ENCODE measurements at places on chromosomes 6 and 20.

- no peak for DNase-seq
These were observed 184.6 kb downstream of the ATXN1 start for GRCh38 chr6:16576451-16577368.

DNA sequence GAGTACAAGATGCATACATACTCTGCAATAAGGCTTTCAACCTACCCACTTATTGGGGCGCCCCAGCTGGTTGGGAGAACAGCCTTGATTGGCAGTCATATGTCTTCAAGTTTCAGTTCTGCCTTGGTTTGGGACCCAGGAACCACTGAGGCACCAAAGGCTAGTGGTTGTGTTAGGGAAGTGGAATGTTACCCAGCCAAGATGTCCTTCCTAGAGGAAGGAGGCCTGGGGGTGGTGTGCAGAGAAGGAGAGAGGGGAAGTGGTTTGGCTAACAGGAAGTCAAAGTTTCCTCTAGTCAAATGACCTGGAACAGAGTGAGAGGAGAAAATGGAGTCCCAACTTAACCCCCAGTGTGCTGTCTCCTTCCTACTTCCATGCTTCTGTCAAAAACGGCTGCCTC lies 59.4 kb downstream of the CD164 start:
- no peak for DNase-seq

DNA sequence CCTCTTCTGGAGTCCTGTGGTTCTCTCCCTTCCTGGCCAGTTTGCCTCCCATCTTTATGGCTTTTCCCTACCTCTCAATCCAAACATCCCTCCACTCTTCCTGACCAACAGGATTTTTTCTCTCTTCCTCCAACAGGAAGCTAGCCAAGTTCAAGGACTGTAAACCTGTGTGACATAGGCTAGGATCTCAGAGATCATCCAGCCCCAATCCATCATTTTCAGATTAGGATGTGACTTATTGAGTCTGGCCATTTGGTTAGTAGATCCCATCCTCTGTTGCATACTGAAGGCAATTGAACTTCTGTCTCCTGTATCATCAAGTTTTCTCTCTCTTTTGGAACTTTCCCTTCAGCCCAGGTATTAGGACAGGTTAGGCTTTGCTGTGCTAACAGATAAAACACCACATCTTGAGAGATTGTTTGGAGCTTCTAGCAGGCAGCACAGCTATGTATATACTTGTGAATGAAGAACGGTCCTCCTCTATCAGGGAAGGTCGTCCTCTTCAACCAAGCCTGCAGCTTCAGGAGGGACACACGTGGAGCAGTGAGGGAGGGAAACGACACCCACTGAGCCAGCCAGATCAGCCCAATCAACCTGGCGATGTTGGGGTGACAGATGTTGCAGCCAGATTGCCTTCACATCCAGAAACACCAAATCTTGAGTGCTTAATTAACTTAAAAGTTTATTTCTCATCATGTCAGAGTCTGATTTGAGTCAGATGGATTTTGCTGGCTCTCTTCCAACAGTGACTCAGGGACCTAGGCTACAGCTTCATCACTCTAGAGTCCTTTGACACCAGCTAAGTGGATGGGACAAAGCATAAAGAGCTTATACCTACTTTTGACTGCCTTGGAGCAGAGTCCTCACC lies 106.8 kb downstream of the GJA10 start:
- DNase-seq: no peak

GRCh38 chr6:14857501-14857900 lies 388.4 kb upstream of the JARID2 start:
- no peak for DNase-seq

GRCh38 chr6:157953580-157954091 lies 28.0 kb upstream of the SYNJ2 start:
- DNase-seq: no peak

GRCh38 chr6:32371229-32371628 lies 474 bp downstream of the TSBP1 start:
- DNase-seq: no peak

DNA sequence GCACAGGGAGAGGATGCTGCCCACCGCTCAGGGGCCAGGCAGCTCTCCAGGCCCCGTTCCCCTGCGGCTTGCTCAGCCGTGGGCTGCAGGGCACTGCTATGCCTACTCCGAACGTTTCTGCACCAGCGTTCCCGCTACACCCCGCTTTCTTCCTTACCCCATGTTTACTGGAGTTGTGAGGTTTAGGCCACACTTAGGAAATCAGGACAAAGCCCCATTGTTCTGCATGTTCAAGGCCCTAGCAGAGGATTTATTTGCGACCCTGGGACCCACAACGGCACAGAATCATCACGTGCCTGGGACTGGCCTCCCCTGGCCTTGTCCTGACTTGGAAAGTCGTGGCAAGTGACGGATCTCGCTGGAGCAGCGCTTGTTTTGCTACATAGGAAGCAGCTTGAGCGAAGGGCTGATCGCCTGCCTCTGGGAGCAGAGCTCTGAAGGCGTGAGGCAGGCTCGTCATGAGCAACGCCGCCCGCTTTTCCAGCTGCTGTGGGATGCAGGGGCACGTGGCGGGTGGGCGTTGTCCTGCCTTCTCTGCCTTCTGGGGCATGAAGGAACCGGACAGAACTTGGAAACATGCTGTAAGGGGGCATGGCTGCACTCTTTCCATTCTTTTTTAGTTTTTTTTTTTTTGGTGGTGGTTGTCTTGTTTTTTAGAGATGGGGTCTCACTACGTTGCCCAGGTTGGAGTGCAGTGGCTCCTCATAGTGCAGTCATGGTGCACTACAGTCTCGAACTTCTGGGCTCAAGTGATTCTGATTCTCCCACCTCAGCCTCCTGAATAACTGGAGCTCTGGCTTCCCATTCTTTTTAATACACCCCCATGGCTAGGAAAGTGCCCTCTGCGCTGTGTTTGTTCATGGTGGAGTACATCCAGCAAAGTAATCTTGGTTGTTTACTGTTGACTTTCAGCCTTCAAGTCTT lies 14.6 kb upstream of the TMEM181 start:
- DNase-seq: no peak

DNA sequence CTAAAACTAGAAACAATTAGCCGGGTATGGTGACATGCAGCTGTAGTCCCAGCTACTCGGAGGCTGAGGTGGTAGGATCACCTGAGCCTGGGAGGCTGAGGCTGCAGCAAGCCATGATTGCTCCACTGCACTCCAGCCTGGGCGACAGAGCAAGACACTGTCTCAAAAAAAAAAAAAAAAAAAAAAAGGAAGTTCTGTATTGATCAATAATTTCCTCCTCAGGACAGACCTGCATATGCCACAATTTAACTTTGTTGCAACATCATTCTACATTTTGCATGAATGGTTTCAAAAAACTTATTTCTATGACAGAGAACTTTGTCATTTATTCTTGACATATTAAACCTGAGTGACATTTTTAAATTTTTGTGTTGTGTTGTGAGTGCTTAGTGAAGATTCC lies 5.5 kb downstream of the DNAJC5 start:
- no peak for DNase-seq

DNA sequence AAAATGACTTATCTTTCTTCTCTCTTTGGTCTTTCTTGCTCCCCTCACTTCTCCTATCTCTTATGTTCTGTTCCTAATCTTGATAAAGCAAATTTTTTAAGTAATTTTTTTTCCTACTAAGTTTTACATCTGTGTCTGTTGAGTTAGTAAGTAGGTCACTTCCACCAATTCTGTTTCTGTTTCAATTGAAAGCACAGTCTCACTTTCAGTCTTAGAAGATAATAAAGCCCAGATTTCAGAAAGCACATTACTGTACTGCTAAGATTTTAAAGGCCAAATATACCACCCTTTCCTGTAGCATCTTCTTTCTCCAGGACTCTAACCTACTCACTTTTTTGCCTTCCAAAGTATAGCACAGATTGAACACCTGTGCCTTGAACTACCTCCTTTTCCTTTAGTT lies 866.1 kb upstream of the ADGRB3 start:
- DNase-seq: no peak

- no peak for DNase-seq
These were observed 25.8 kb downstream of the B4GALT5 start for GRCh38 chr20:49687595-49688567.

GRCh38 chr6:150491131-150491810 lies 108.4 kb upstream of the PLEKHG1 start:
- no peak for DNase-seq

GRCh38 chr6:166402582-166403277 lies 20.0 kb upstream of the MPC1 start:
- DNase-seq: no peak

DNA sequence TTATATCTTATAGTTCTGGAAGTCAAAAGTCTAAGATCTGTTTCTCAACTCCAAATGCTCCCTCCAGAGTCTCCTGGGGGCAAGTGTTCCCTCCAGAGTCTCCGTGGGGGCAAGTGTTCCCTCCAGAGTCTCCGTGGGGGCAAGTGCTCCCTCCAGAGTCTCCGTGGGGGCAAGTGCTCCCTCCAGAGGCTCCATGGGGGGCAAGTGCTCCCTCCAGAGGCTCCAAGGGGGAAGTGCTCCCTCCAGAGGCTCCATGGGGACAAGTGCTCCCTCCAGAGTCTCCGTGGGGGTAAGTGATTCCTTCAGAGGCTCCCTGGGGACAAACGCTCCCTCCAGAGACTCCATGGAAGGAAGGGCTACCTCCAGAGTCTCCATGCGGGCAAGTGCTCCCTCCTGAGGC lies 34.0 kb upstream of the THBS2 start:
- DNase-seq: no peak

DNA sequence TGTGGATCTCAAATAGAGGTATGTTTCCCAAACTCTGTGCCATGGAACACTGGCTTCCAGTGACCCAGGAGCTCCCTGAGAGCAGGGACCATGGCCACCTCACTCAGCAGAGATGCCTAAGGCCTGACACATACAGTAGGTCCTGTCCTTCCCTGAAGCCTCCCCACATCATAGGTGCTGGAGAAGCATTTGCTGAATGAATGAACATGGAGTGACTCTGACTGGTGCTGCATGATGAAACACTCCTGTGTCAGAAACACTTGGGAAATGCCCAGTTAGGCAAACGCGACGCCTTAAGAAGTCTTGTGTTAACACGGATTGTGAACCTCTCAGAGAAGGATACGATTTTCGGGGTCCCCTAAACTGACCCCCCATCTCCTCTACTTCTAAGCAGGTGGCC lies 14.3 kb downstream of the SLA2 start:
- DNase-seq: no peak

- no peak for DNase-seq
These were observed 452.0 kb downstream of the EPHA7 start for GRCh38 chr6:92967362-92967761.

DNA sequence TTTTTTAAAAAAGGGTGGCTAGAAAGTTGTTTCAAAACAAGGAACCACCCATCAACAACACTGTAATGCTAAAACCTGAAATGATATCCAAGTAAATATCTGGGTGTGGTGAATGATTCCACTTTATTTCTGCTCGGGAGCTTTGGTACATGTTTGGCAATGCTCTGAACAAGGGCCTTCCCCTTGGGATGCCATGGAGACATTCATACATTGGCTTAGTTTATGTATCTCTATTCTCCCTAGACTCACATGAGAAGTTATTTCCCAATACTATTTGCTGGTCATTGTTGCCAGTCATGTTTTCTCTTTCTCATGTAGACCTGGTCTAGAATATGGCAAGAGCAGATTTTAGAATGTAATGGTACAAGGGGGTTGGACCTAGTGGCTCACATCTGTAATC lies 22.9 kb downstream of the ADTRP start:
- no peak for DNase-seq

- DNase-seq: no peak
These were observed 146.5 kb downstream of the CDKAL1 start for GRCh38 chr6:20680697-20681165.

GRCh38 chr6:25602674-25602982 lies 49.4 kb upstream of the SCGN start:
- no peak for DNase-seq

DNA sequence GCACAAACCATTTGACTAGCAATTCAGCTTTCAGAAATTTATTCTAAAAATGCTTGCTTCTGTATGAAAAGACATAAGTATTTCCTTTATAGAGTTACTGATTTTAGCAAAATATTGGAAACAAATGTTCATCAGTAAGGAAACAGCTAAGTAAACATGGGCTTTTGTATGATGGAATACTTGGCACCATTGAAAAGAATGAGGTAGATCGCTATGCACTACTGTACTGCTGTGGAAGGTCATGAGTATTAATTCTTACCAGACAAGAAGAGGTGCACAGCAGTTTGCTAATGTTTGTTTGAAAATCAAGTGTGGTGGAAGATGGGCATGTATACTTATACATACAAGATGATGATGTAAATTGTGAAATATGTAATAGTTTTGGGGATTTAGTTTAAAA lies 73.0 kb downstream of the FARS2 start:
- DNase-seq: no peak

GRCh38 chr6:143614235-143614634 lies 63.5 kb upstream of the PHACTR2 start:
- DNase-seq: no peak

GRCh38 chr6:7624796-7625710 lies 35.1 kb downstream of the SNRNP48 start:
- DNase-seq: no peak

- no peak for DNase-seq
These were observed 147.4 kb upstream of the SCGN start for GRCh38 chr6:25504661-25505060.
